Stimulated activated CD8-positive, alpha-beta memory T cell treated with anti-CD3 and anti-CD28 coated beads, Interleukin-15, amount 100 ng/mL, for 48 hours (primary cell): ENCODE measurements at places on chromosomes 2 and 18.

DNA sequence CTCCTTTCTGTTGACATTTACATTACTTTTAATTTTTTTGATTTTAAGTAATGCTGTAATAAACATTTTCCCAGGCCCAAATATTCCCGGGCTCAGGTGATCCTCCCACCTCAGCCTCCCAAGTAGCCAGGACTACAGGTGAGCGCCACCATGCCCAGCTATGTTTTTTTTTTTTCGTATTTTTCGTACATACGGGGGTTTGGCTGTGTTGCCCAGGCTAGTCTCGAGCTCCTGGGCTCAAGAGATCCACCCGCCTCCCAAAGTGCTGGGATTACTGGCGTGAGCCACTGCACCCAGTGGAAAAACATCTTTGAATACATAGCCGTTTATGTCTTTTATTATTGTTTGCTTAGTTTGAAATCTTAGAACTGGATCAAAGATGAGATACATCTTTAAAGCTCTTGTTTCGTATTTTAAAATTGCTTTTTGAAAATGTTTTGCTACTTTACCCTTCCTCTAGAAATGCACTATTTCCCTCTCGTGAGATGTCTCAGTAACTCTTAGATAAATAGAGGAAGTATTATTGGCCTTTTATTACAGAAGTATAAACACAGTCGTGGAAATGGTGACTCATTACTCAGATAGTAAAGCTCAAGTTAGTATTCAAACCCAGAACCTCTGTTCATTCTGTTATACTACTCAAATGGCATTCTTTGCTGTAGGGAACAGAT lies 2.4 kb downstream of the SMCHD1 start:
- no peak for DNase-seq

DNA sequence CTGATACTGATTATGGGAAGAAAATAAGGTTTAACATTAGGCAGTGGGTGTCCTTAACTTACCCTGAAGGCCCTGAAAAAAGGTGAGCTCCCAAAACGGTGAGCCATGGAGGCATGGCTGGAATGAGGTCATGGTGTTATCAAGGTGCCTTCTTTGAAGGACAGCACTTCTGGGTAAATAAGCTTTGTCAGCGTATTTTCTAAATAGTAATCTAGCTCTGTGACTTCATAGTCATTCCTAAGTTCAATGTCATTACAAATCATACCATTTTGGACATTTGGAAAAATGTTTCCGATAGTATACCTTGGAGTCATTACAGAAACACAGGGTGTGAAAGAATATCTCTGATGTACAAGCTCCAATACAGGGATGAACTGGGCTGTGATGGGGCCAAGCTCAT lies 35.2 kb upstream of the CNGA3 start:
- no peak for DNase-seq

DNA sequence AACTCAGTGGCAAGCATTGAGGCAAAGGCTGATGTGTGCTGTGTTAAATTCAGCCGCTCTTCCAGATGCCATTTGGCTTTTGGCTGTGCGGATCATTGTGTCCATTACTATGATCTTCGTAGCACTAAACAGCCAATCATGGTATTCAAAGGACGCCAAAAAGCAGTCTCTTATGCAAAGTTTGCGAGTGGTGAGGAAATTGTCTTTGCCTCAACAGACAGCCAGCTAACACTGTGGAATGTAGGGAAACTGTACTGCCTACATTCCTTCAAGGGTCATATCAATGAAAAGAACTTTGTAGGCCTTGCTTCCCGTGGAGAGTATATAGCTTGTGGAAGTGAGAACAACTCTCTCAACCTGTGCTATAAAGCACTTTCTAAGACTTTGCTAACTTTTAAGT lies 195.5 kb upstream of the RAB12 start:
- DNase-seq, result no peak

GRCh38 chr2:16861111-16861510 lies 195.5 kb upstream of the CYRIA start:
- DNase-seq, result no peak

- DNase-seq, result no peak
These were observed 3.5 kb downstream of the DUSP11 start for GRCh38 chr2:73776381-73776780.

DNA sequence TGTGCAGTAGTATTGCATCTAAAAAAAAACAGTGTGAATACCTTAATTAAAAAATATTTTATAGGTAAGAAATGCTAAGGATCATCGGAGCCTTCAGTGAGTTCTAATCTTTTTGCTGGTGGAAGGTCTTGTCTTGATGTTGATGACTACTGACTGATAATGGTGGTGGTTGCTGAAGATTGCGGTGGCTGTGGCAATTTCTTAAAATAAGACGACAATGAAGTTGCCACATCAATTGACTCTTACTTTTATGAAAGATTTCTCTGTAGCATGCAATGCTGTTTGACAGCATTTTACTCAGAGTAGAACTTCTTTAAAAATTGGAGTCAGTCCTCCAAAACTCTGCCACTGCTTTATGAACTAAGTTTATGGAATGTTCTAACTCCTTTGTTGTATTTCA lies 36.2 kb downstream of the GLS start:
- no peak for DNase-seq
